ENCODE measurements at places on chromosomes 13 and 19.
A peak's percentile ranks its signal among the peaks of the same experiment; 100 is the strongest.

- peak; percentile 33 for DNase-seq
These were observed 8.4 kb downstream of the KANK3 start for GRCh38 chr19:8334458-8335342.

- DNase-seq = no peak
These were observed 3.4 kb downstream of the DNMT1 start for GRCh38 chr19:10191347-10191746.

GRCh38 chr19:4052114-4052992 lies 14.3 kb downstream of the ZBTB7A start:
- no peak for DNase-seq

GRCh38 chr19:12485052-12485416 lies 418 bp upstream of the ZNF709 start:
- DNase-seq = no peak

DNA sequence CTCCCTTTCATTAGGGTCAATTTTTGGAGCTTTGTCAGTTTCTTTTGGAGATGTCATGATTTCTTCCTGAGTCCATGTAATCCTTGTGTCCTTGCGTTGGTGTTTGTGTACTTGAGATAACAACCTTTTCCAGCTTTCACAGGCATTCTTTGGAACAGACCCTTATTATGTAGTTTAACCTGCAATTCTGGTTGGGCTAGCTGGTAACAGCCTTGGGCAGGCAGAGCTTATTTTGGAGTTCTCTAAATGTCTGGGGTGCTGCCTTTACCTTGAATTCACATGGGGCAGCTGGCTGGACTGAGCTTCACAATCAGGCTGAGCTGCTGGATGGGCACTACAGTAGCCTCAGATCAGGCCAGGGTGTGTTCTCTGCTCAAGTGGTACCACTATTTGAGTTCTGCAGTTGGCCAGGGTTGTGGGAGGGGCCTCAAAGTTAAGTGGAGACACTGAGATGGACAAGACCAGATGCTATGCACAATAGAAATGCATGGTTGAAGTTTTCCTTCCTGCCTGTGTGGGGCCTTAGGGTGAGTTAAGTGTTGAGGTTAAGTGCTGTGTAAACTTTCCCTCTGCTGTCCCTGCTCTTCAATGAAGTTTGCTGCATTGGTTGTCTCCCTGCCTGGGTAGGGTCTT lies 277.3 kb downstream of the ATP8A2 start:
- no peak for DNase-seq

DNA sequence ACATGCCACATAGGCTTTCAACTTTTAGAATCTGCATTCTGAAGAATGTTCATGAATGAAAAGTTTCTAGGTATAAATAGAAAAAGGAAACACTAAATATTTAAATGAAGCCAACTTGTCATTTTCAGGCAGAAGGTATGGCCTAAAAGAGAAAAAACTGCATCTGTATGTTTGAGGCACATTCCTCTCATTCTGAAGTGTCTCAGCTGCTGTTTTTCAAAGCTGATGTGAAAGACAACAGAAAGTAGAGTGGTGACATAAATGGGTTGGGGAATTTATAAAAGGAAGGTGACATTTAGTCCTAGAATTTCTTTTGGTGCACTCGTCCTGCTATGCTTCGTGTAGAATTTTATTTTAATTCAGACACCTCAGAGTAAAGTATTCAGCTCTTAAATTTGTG lies 539.6 kb upstream of the SLITRK5 start:
- no peak for DNase-seq

DNA sequence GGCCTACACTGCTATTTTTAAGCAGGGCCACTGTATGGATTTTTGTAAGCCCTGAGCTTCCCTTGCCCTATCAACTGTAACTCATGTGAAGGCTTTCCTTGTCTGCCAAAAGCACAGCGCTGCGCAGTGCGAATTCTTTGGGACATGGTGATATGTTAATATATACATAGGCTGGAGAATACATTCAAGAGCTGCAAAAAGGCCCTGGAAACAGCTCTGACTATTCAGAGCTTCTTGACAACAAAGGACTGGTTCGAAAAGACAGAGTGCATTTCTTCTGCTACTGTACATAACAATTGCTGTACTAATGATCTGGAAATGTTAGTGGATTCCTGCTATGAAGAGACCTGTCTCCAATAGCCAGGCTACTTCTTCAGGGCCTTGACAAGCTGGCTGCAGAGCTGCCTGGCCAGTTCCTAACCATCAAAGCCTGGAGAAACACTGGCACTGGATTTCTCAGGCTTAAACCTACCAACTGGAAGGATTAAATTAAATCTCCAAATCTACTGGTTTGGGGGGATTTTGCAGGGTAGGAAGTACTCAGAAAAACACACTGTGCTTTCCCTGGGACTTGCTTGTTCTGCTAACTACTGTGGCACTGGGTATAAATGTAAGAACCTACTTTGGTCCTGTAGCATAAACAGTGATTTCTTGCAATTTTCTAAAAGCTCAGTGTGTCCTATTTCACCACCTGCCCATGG lies 246.9 kb downstream of the DNAJC15 start:
- no peak for DNase-seq

GRCh38 chr19:50022823-50023222 lies 2.3 kb downstream of the VRK3 start:
- no peak for DNase-seq

GRCh38 chr13:95533545-95534160 lies 18.9 kb upstream of the CLDN10 start:
- DNase-seq = no peak

- no peak for DNase-seq
These were observed 34.2 kb downstream of the GPR42 start for GRCh38 chr19:35404879-35405622.

DNA sequence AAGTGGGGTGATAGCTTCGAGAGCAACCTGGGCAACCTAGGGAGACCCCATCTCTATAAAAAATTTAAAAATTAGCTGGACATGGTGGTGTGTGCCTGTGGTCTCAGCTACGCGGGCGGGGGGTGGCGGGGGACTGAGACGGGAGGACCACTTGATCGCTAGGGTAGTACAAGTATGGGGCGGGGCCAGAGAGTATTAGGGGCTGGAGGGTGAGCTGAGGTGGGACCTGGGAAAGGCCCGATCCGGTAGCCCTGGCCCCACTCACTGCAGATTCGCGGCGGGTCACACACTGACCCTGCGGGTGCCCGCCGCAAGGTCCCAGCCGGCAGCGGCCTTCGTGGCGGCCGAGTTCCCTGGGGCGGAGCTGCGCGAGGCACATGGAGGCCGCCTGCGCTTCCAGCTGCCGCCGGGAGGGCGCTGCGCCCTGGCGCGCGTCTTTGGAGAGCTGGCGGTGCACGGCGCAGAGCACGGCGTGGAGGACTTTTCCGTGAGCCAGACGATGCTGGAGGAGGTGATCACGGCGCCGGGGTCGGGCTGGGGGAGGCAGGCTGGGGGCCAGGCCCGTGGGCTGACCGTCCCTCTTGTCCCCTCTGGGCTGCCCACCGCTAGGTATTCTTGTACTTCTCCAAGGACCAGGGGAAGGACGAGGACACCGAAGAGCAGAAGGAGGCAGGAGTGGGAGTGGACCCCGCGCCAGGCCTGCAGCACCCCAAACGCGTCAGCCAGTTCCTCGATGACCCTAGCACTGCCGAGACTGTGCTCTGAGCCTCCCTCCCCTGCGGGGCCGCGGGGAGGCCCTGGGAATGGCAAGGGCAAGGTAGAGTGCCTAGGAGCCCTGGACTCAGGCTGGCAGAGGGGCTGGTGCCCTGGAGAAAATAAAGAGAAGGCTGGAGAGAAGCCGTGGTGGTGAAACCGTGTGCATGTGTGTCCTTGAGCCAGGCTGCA lies 2.0 kb upstream of the ARHGAP45 start:
- no peak for DNase-seq

GRCh38 chr13:29547153-29547552 lies 48.3 kb downstream of the SLC7A1 start:
- no peak for DNase-seq

- no peak for DNase-seq
These were observed 6.5 kb downstream of the TMEM255B start for GRCh38 chr13:113765564-113765910.

DNA sequence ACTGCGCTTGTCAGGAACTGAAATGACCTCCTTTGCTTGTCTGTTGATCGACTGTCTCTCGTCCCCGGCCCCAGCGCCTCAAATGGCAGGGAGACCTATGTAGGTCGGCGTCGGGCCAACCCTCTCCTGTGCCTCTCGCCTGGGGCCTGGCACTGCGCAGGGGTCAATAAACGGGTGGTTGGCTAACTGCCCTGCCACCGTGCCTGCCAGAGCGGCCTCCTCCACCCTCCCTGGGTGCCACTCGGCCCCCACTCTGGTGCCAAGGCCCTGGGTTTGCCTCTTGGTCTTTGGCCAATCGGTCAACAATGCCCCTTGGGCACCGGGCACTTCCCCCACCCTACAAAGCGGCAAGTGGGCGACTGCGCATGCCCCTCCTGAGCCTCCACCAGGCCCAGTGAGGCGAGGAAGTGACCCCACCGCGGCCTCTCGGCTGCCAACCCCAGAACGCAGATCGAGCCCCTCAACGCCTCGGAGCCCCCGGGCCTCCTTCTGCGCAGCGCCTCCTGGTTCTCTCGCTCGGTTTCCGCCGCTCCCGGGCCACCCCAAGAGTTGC lies 1.1 kb downstream of the KEAP1 start:
- DNase-seq = no peak

- DNase-seq = no peak
These were observed 1564.2 kb upstream of the MIR17HG start for GRCh38 chr13:89783221-89783755.

GRCh38 chr13:106480351-106480910 lies 55.0 kb downstream of the EFNB2 start:
- DNase-seq = no peak

GRCh38 chr19:49680421-49681351 lies 3.6 kb downstream of the PRMT1 start:
- peak; percentile 79 for DNase-seq

- DNase-seq = no peak
These were observed 225.2 kb downstream of the FOXO1 start for GRCh38 chr13:40440990-40441820.

- DNase-seq = no peak
These were observed 1291.0 kb upstream of the SLC10A2 start for GRCh38 chr13:104357174-104357573.

DNA sequence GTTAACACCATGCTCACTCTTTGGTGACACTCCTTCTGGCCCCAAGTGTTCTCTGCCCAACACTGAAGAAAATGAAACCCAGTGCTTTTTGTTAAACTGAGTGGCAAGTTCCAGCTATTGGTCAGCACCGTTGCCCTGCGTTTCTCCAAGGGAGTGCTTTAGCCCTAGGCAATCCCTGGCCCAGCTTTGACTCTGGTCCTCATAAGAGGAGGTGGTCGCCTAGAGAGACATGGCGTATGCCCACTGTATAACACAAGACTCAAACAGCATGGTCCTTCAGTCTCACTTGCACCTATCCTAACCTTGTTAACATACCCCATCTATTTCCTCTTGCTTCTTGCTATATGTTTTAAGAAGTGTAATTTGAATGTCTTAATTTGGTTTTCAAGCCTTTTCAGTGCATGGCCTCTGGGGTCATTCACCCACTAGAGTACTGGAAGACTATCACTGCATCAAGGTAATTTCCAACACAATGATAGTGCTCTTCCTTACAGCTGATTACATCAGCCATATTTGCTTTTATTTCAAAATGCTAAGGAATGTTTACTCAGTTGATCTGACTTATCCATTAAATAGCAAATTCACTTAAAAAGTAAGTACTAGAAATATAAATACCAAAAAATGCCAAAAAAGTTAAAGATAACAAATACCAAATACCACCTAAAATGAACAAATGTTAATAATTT lies 190.5 kb upstream of the SOX21 start:
- no peak for DNase-seq

- no peak for DNase-seq
These were observed 122.4 kb downstream of the AKAP11 start for GRCh38 chr13:42394361-42394708.

- DNase-seq = no peak
These were observed 32.6 kb upstream of the MTIF3 start for GRCh38 chr13:27482983-27483382.

- no peak for DNase-seq
These were observed 133.2 kb upstream of the SLITRK5 start for GRCh38 chr13:87537951-87538350.

GRCh38 chr19:52200044-52200443 lies 10.2 kb downstream of the PPP2R1A start:
- DNase-seq = no peak

DNA sequence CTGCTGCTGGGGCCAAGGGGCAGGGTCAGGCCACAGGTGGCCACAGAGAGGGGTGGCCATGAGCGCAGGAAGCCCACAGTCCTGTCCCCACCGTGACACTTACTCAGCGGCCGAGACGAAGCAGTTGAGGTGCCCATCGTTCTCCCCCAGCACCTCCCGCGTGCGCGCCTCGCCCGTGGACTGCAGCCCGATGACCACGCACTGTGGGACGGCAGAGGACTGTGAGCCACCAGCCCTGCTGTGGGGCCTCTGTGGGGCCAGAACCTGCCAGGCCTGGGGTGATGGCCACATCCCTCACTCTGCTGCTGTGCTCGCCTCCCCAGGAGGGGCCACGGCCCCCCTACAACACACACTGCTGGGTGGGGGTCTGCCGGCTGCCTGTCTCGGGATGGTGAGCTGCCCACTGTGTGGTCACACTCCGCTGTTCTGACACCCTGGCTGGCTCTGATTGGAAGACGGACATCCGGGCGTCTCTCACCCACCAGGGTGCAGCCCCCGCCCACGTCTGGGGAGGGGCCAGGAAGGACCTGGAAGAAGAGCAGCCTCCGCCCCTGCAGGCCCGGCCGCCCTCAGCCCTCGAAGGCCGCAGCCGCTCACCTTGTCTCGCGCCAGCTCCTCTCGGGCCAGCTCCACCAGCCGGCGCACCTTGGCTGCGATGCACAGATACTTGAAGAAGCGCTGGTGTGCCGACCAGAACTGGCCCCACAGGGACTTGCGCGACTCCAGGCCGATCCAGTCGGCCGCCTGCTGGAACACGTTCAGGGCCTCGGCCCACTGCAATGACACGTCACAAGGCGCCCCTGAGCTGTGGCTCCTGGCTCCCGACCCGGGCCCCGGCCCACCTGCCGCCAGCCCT lies 13.2 kb downstream of the GPX4 start:
- DNase-seq = no peak

DNA sequence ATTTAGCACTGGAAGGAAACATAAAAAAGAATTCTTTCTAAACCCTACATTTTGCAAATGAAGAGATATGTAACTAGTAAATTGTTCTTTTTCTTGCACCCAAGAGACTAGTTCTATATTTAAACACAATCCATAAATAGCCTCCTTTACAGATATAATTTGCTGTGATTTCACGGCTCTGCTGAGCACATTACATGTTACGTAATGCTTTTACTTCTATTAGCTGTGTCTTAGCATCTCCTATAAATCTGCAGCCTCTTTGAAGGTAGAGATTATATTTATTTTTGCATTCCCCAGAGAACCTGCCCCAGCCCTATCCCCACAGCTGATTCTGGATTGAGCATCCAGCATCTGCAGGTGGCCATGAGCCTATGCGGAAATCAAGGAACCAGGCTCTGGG lies 32.2 kb downstream of the LACC1 start:
- DNase-seq = no peak

DNA sequence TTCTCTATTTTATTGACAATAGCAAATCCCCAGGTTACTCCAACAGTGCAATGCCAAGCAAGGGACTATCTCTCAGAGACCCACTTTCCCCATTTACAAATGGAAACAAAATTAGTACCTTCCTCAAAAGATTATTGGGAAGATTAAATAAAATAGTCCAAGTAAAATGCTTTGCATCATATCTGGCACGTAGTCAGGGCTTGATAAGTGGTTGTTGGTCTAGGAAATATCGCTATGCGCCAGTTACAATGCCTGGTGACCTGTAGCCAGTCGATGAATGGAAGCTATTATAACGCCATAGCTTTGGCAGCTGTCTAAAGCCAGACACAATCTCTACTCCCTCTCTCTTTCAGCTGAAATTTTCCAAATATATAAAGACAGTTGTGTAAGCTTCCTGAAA lies 220.3 kb downstream of the RAP2A start:
- DNase-seq = no peak
